GOT3 (cell line): ENCODE measurements at places on chromosomes 1 and 21.
A peak's percentile ranks its signal among the peaks of the same experiment; 100 is the strongest.

GRCh38 chr1:59418363-59419144, 121.7 kb downstream of the FGGY start:
- no peak for DNase-seq

- no peak for DNase-seq
Observed at GRCh38 chr1:40404670-40405462, 31.3 kb downstream of the SMAP2 start.

DNA sequence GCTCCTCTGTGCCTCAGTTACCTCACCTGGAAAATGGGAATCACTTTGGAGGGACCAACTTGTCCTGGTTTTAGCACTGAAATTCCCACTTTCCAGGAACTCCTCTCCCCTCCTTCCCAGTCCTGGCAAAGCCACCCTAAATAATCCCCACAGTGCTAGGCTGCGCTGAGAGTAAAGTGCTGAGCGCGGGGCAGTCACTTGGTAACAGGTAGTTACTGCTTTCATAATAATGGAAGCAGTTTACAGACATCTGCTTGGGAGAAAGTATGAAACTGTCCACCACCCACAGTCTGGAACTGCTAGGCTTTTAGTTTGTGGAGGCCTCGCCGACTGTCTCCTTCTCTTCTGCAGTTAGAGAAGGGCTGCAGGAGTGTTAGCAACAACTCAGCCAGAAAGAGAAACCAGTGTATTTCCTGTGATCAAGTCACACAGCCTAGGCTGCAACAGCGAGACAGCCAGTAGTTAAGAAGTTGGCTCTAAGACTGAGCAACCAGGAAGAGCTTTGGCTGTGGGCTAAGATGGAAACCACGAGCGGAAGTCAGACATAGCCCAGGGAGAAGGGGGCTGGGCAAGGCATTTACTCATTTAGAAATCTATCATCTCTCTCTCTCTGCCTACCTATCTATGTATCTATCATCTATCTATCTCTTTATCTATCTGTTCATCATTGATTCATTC, 30.8 kb upstream of the ABCG1 start:
- DNase-seq, result no peak

GRCh38 chr1:26218906-26219494, 15.0 kb upstream of the CEP85 start:
- DNase-seq, result no peak

- DNase-seq, result no peak
Observed at GRCh38 chr1:94327001-94327690, 89.8 kb upstream of the ARHGAP29 start.

DNA sequence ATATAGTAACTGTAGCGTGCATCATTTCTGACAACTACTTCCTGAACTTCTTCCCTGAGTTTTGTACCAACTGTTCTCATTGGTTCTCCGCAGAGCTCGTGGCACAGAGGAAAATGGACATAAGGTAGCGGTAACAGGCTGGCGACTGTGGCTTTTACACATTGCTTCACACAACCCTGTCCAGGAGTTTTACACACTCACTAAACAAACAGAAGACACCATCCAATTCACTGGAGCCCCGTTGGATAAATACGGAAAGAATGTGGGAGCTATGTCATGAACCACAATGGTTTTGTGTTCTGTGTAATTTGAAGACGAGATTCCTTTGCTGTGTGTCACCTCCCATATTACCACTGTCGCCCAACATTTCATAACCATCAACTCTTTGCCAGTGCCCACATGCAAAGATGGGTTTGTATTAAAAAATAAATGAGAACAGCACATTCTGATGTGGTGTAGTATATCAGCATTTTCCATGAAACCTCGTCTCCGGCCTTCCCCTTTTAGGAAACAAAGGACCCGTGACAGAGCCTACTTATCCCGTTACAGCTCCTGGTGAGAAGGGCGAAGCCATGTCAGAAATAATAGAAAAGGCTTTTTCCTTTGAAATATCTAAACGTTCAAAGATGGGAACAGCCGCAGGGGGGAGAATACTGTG, 47.4 kb upstream of the ENAH start:
- peak; percentile 66 for DNase-seq

DNA sequence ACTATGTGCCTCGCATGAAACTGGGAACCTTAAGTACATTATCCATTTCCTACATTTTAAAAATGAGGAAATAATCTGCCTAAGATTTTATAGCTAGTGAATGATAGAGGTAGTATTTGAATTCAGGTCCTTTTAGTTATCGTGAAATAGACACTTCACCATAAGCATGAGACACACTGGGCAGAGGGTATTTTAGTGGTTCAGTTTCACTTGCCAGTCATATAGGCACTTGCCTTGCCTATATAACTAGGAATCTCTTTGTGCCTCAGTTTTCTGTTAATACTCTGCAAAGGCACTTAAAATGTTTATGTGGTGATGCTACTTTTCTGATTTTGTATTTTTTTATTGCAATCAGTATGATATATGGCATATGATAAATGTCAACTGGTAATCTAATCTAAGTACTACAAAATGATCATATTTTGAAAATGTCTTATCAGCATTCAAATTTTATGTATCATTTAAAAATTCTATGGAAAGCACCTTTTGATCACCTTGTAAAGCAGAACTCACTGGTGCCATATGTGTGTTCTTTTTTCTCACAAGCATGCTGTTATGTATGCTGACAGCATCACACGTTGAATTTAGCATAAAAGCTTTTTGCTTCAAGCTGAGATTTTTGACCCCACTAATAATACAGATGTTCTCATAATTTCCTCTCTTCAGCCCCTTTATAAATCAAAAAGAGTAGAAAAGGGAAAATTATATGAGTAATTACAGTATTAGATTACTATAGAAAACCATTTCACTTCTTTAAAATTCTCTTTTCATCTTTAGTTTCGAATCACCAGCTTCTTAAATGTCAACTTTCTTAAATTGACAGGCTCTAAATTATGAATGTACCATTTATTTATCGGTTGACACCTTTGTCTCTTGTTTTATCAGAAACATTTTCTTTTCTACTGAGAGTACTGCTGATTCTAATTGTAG, 52.6 kb downstream of the RPS6KC1 start:
- DNase-seq, result no peak

DNA sequence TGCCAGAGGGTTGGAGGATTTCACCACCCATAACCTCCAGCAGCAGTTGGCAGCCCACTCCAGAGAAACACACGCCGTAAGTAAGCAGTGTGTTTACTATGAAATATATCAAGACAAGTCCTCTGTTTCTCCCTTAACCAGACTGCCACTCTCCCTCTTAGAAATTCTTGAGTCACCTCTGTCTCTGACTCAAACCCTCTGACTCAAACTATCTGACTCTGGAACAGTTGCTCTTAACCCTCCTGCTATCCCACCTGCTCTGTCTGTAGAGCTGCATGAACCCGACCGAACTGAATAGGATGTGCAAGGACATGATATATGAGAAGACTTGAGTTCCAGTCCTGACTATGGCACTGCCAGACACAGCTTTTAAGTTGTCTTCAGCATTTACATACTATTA, 14.1 kb downstream of the INPP5B start:
- DNase-seq, result no peak

DNA sequence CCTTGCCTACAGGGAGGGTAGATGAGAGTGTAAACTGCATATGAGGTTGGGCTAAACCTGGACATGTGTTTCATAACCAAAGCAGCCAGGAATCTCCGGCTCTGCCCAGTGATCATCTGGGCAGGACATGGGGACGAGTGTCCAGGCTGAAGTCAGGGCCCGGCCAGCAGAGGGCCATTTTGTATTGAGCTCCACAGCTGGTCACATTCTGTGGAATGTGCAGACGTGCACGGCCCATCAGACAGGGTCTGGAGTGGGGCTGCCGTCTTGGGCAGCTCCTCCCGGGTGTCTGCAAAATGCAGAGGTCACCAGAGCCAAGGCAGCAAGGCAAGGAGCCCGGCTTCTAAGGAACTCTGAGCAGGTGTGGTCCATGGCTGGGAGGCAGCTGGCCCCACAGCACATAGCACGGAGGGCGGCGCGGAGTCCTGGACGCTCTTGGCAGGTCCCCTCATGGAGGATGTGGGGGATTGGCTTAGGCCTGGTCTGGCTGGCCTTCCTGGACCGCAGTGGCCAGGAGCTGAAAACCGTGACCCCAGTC, 6.2 kb downstream of the LRRC3 start:
- no peak for DNase-seq

- DNase-seq, result no peak
Observed at GRCh38 chr1:9399510-9400424, 107.1 kb downstream of the SPSB1 start.

DNA sequence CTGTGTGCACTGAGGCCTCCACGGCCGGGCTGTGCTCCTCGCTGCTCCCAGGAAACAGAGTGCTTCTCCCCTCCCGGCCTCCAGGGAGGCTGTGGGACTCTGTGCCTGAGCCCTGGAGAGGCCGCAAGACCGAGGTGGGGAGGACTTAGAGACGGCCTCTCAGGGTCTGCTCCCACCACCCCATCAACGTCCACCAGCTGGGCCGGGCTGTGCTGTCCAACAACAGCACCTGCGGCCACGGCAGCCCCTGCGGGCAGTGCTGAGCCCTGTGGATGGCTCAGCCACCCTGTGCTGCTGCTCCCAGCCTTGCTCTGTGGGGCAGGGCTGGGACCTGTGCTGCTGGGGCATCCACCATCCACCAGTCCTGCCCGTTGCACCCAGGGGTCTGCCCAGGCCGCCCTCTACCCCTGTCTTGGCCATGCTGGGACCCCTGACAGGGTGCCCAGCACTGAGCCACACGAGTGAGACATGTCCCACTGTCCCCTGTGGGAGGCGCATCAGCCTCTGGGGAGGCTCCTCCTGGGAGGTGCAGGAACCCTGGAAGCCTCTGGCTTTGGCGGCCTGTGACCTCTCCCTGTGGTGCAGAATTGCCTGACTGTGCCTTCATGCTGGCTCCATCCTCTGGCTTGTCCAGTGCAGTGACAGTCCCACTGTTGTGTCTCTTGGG, 31.2 kb upstream of the LRRC3 start:
- DNase-seq, result no peak

GRCh38 chr1:38486085-38486484, 373.5 kb downstream of the RRAGC start:
- DNase-seq, result no peak

DNA sequence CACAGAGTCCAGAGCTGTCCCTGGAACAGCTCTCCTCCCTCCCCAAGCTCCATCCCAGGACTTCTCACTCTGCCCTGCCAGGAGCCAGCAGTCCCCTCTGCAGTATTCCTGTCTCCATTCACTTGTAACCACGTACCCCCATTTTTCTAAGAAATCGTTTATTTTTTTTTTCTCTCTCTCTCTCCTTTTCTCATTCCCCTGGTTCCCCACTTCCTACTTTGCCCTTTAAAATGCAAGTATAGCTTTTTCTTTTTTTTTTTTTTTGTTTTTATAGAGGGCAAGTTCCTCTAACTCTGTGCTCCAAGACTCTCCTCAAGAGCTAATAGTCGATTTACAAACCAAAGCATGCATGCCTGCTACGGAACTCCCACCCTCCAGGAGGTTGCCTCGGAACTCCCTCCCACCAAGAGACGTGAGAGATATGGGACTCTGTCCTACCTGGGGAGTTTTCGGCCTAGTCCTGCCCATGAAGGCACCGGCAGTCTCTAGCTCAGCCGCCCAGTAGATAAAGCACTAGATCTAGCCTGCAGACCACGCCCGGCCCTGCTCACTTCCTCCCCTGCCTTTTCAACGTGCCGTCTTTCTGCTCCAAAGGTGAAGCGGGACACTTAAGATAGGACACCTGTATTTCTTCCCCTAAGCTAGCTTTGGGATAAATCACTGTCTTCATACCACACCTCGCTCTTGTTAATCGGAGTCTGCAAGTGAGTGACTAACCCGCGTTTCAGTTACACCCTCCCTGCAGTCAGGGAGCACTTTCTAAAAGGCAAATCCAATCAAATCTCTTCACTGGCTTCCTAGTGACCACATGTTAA, 27.7 kb downstream of the TNFRSF9 start:
- DNase-seq, result no peak
